MCF 10A (cell line): ENCODE measurements at places on chromosomes 12 and 14. TPM values are rescaled to one million over a fixed set of nuclear protein-coding genes. Genes with fewer than 3 reads are reported as not detected.

REP15 gene
- total RNA-seq = 0.86 and 1.3 TPM in 2 replicates

DNA sequence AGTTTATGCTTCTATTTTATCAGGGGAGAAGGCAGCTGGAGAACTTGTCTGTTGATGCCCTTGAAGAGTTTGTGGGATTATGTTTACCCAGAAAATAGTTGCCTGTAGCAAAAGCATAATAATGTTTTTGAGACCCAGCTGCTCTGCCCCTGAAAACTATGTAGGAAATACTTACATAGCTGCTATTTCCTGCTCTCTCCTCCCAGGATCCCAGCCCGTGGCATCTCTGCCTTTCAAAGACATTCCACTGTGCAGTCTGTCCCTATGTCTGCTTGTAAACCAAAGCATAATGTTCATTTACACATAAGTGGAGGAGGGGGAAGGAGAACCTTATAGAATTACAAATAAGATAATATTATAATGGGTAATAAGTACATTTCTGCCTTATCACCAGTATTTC lies 198.7 kb downstream of the SYT1 start:
- H3K4me3 ChIP-seq = no peak overlapping the region
- H3K27me3 ChIP-seq = no peaks in the 10 kb centered on the region
- peaks cover 3% of the 10 kb centered on the region for H3K4me1 ChIP-seq
- H3K36me3 ChIP-seq = no peaks in the 10 kb centered on the region
- no peak overlapping the region for H3K27ac ChIP-seq
- no peak for DNase-seq

DNA sequence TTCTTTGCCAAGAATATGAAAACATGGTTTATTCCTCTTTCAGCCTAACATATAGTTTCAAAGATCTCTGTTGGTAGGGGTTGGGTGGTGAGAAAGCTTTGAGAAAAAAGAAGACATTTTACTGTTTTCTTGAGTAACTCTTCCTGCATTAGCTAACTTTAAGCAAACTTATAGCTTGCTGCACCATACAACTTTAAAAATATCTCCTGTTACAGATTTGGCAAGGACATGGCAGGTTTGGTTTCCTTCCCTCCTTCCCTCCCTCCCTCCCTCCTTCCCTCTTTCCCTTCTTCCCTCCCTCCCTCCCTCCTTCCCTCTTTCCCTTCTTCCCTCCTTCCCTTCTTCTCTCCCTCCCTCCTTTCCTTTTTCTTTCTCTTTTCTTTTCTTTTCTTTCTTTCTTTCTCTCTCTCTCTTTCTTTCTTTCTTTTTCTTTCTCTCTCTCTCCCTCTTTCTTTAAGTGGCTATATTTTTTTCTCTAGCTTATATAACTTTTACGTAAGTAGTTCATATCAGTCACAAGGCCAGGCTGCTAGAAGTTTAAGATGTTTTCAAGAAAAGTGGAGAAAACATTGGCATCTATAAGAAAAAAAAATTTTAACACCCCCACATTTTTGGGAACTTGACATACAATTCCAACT lies 26.0 kb upstream of the ANO6 start:
- no peak overlapping the region for H3K27ac ChIP-seq
- no peaks in the 10 kb centered on the region for H3K36me3 ChIP-seq
- DNase-seq = no peak

DNA sequence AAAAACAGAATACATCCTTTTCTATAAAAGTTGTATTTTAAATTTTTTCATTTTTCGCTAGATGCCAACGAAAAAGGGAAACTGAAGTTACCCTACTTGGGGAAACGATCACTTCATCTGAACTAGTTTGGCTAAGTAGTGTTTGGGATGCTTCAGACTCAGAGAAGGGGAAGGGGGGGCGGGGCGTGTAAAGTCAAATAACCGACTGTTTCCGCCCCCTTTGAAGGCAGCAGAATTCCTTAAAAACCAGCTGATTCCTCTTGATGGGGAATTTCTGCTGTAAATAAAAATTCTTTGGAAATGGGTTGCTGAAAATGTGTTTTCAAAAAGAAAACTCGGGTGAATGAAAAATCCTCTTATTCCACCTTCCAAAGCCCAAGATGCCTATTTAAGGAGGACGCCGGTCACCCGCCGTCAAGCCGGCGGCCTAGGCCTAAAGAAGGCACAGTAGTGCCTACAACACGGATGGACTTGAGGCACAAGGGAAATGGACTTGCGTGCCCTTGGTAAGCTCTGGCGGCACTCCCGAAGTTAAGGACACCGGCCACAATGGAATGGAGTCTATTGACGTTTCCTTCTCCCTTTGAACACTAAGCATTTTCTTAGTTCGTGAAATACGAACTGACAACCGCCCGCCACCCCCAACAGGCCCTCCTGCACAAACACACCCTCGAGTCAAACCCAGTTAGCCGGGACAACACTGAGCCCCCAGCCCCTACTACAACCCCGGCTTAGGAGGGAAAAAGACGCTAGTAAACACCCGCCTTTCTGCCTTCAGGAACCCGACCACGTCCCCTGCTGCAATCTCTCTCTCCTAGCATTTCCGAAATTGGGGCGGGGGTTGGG lies 1.9 kb downstream of the ATXN2 start:
- H3K27ac ChIP-seq = peak overlapping the region; percentile 73
- peak; percentile 73 for DNase-seq
- peaks cover 20% of the 10 kb centered on the region for H3K4me1 ChIP-seq
- H3K27me3 ChIP-seq = no peaks in the 10 kb centered on the region
- H3K4me3 ChIP-seq = peak overlapping the region; percentile 84

LTB4R gene
- total RNA-seq = 15.8 and 19.9 TPM in 2 replicates

- peaks cover 8% of the 10 kb centered on the region for H3K4me1 ChIP-seq
- no peak overlapping the region for H3K4me3 ChIP-seq
- H3K27me3 ChIP-seq = no peaks in the 10 kb centered on the region
- peak; percentile 23 for DNase-seq
Measured at GRCh38 chr12:39277416-39277815, 165.5 kb downstream of the KIF21A start.

- peak; percentile 5 for DNase-seq
- no peaks in the 10 kb centered on the region for H3K36me3 ChIP-seq
- H3K4me3 ChIP-seq = no peak overlapping the region
Measured at GRCh38 chr14:21990116-21990515, 316.5 kb upstream of the OR4E1 start.

- peaks cover 9% of the 10 kb centered on the region for H3K4me1 ChIP-seq
- no peaks in the 10 kb centered on the region for H3K36me3 ChIP-seq
- H3K27me3 ChIP-seq = no peaks in the 10 kb centered on the region
- no peak overlapping the region for H3K4me3 ChIP-seq
- DNase-seq = peak; percentile 64
Measured at GRCh38 chr12:25557830-25558436, 4.8 kb upstream of the LMNTD1 start.

- no peaks in the 10 kb centered on the region for H3K27me3 ChIP-seq
- no peaks in the 10 kb centered on the region for H3K36me3 ChIP-seq
- peak overlapping the region; percentile 42 for H3K4me3 ChIP-seq
- peak overlapping the region; percentile 59 for H3K27ac ChIP-seq
Measured at GRCh38 chr12:132284827-132285741, 44.3 kb downstream of the GALNT9 start.

TAS2R8 gene
- not detected in 2 replicates for total RNA-seq

DNA sequence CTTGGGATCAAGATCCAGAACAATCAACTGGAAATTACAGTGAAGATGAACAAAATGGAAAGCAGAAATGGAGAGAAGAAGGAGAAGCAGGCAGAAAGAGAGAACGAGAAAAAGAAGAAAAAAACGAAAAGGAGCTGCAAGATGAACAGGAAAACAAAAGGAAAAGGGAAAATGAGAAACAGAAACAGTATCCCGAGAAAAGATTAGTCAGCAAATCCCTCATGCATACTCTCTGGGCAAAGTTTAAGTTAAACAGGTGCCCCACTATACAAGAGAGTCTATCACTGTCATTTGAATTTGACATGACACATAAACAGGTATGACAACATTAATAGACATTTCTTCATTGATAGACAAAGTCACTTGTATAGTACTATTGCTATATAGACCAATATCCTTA lies 5.0 kb downstream of the NANOGNB start:
- H3K27me3 ChIP-seq = no peaks in the 10 kb centered on the region
- H3K27ac ChIP-seq = no peak overlapping the region
- H3K36me3 ChIP-seq = no peaks in the 10 kb centered on the region
- H3K4me3 ChIP-seq = no peak overlapping the region
- DNase-seq = no peak

TCTN2 gene
- 5.0 and 9.4 TPM in 2 replicates for total RNA-seq

- no peaks in the 10 kb centered on the region for H3K27me3 ChIP-seq
- H3K27ac ChIP-seq = no peak overlapping the region
- no peak overlapping the region for H3K4me3 ChIP-seq
Measured at GRCh38 chr14:59836116-59836515, 34.5 kb downstream of the RTN1 start.

DNA sequence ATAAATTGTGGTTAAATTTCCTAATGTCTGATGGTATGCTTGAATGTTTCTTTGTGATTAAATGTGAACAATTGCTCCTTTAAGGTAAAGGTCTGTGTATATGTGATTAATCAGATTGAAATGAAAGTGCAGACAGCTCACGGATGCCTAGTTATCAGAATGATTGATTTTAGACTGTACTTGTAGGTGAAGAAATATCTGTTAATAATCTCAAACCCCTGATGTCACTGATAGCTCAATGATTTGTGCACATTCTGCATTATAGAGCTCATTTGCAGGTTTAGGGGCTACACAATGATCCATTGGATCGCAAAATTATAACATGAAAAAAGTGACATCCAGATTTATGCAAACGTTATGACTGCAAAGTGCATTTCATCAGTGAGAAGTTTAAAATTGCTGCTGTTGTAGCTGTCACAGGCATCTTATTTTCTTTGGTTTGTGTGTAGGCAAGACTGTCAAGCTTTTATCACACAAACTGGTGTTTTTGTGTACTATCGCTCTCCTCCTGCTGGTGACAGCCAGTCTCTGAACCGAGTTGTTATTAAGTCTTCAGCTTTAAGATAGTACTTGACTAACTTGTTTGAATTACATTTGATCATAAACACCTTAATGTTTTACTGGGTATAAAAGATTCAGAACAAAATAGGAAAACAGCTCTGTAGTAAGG lies 103.4 kb upstream of the RMST start:
- no peaks in the 10 kb centered on the region for H3K4me1 ChIP-seq
- DNase-seq = no peak
- H3K36me3 ChIP-seq = no peaks in the 10 kb centered on the region
- peaks cover 31% of the 10 kb centered on the region for H3K27me3 ChIP-seq
